ENCODE measurements at places on chromosomes 1 and 21. TPM values are rescaled to one million over a fixed set of nuclear protein-coding genes. Genes with fewer than 3 reads are reported as not detected.

The SEMA4A gene
- polyA plus RNA-seq, result 2.0 TPM

The CFHR3 gene
- polyA plus RNA-seq, result not detected

The NPR1 gene
- polyA plus RNA-seq, result not detected

The B3GALT5 gene
- not detected for polyA plus RNA-seq

The TNNT2 gene
- polyA plus RNA-seq, result not detected

The CLCA1 gene
- not detected for polyA plus RNA-seq

The SYCP1 gene
- polyA plus RNA-seq, result not detected

The NHLH1 gene
- not detected for polyA plus RNA-seq

The OPTC gene
- polyA plus RNA-seq, result not detected

The IL20 gene
- not detected for polyA plus RNA-seq

The PPP1R15B gene
- 24.2 TPM for polyA plus RNA-seq

The COL8A2 gene
- polyA plus RNA-seq, result not detected

The SPATA6 gene
- polyA plus RNA-seq, result 0.41 TPM

The FCGR2B gene
- polyA plus RNA-seq, result 0.16 TPM

The KCNT2 gene
- polyA plus RNA-seq, result not detected

The SPRR2E gene
- not detected for polyA plus RNA-seq

The ZNF683 gene
- 0.55 TPM for polyA plus RNA-seq

The NBPF6 gene
- not detected for polyA plus RNA-seq

The THEMIS2 gene
- polyA plus RNA-seq, result 69.9 TPM

The NPHS2 gene
- not detected for polyA plus RNA-seq

The CD247 gene
- 718 TPM for polyA plus RNA-seq

The LUZP1 gene
- 22.4 TPM for polyA plus RNA-seq

The PRKAB2 gene
- polyA plus RNA-seq, result 6.4 TPM

The DDX20 gene
- 18.8 TPM for polyA plus RNA-seq

The HCRTR1 gene
- polyA plus RNA-seq, result not detected

The AGBL4 gene
- not detected for polyA plus RNA-seq

The CD46 gene
- 159 TPM for polyA plus RNA-seq

The RNU1-4 gene
- polyA plus RNA-seq, result not detected

The AQP10 gene
- not detected for polyA plus RNA-seq

The CNIH3 gene
- polyA plus RNA-seq, result 2.5 TPM

The ZSWIM5 gene
- not detected for polyA plus RNA-seq

The MIS18A gene
- polyA plus RNA-seq, result 9.9 TPM

The RUSC1 gene
- 7.1 TPM for polyA plus RNA-seq

The IL24 gene
- 29.9 TPM for polyA plus RNA-seq

The CCDC24 gene
- 0.72 TPM for polyA plus RNA-seq

The GCLM gene
- polyA plus RNA-seq, result 9.4 TPM

The IQGAP3 gene
- polyA plus RNA-seq, result 0.09 TPM

The PCAT6 gene
- polyA plus RNA-seq, result not detected

The CR1L gene
- not detected for polyA plus RNA-seq

The AGPAT3 gene
- 18.1 TPM for polyA plus RNA-seq

The MXRA8 gene
- polyA plus RNA-seq, result not detected

The FAM43B gene
- polyA plus RNA-seq, result not detected

The HAO2 gene
- not detected for polyA plus RNA-seq

The BTG2 gene
- polyA plus RNA-seq, result 168 TPM

The TSTD1 gene
- 423 TPM for polyA plus RNA-seq

The ACTL8 gene
- polyA plus RNA-seq, result not detected

The UMODL1 gene
- polyA plus RNA-seq, result 0.05 TPM

The SIM2 gene
- polyA plus RNA-seq, result not detected

Data from CD4-positive, CD25-positive, alpha-beta regulatory T cell (primary cell).